ENCODE measurements at places on chromosomes 12 and 14. TPM values are rescaled to one million over a fixed set of nuclear protein-coding genes. Genes with fewer than 3 reads are reported as not detected.

Gene PRR4
- 0.98 TPM for total RNA-seq

Gene STRN3
- 74.3 TPM for total RNA-seq

Gene SLC6A12
- 11.1 TPM for total RNA-seq

Gene GPR65
- total RNA-seq = under 0.01 TPM

Gene KRT78
- total RNA-seq = not detected

Gene ETFBKMT
- 1.5 TPM for total RNA-seq

Gene SYNE2
- total RNA-seq = 125 TPM

Gene RASAL1
- 4.2 TPM for total RNA-seq

Gene CIT
- total RNA-seq = 9.3 TPM

Gene HHIPL1
- total RNA-seq = 5.9 TPM

Gene TSHR
- total RNA-seq = 0.25 TPM

Gene BMAL2
- total RNA-seq = 23.4 TPM

Gene SIX4
- total RNA-seq = 0.49 TPM

Gene DPY19L2
- 38.1 TPM for total RNA-seq

Gene OTX2
- total RNA-seq = 0.25 TPM

Gene GALNT8
- 46.5 TPM for total RNA-seq

Gene PLCZ1
- total RNA-seq = 0.25 TPM

Gene SLC7A8
- total RNA-seq = 5.7 TPM

Gene ATN1
- 34.2 TPM for total RNA-seq

Gene ART4
- 0.25 TPM for total RNA-seq

Gene SERPINA10
- not detected for total RNA-seq

Gene PIK3C2G
- total RNA-seq = 0.74 TPM

Data from temporal lobe (tissue), 4 donors.